Activated CD4-positive, alpha-beta T cell treated with anti-CD3 and anti-CD28 coated beads, Interleukin-10, Interleukin-2, amounts not matched to agents 100 ng/mL and 50 ng/mL, durations not matched to agents 16 hours and 8 hours (primary cell): ENCODE measurements at places on chromosomes 5 and 9.

GRCh38 chr9:18333157-18333556, 140.8 kb upstream of the ADAMTSL1 start:
- DNase-seq: no peak

DNA sequence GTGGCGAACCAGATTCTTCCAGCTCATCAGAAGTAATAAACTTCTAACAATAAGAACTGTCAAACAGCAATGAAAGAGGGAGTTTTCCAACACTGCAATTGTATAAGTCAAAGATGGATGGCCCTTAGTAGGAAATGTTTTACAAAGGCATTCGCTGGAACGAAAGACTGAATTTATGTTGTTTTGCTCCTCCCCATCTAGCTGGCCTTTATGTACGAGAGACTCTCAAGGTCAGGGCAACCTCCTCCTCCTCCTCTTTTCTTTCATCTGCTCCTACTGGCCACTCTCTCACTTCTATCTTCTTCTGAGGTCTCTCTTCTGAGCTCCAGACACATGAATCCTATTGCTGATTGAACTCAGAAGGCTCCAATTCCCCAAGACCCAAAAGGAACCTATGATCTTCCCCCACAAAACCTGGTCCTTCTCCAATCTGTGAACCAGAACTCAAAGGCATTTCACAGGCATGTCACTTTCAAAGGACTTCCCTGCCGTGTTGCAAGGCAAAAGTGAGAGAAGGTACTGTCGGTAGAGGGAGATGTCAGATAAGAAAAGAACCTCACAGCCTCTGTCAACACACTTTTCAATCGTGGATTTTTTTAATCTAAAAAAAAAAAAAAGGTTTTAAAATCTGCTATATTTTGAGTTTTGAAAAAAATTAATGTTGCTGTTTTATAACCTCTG, 28.5 kb upstream of the PUM3 start:
- peak; percentile 13 for DNase-seq

- no peak for DNase-seq
Measured at GRCh38 chr5:97874491-97874890, 691.4 kb upstream of the RIOK2 start.

DNA sequence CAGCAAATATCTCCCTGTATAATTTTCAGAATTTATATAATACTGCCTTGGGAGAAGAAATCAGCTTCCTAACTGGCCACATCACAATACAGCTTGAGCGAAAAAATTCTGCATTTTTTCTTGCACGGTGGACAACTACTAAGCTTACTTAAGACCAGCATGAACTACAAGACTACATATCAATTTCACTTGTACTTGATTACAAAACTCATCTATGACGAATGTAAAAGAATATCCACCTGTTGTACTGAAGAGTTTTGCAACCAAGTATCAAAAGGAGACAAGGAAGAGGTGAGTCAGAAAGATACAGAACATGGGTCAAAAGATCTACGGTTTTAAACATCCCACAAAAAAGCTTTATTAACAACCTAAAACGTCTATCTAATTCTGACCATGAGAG, 279.4 kb downstream of the BNC2 start:
- no peak for DNase-seq

DNA sequence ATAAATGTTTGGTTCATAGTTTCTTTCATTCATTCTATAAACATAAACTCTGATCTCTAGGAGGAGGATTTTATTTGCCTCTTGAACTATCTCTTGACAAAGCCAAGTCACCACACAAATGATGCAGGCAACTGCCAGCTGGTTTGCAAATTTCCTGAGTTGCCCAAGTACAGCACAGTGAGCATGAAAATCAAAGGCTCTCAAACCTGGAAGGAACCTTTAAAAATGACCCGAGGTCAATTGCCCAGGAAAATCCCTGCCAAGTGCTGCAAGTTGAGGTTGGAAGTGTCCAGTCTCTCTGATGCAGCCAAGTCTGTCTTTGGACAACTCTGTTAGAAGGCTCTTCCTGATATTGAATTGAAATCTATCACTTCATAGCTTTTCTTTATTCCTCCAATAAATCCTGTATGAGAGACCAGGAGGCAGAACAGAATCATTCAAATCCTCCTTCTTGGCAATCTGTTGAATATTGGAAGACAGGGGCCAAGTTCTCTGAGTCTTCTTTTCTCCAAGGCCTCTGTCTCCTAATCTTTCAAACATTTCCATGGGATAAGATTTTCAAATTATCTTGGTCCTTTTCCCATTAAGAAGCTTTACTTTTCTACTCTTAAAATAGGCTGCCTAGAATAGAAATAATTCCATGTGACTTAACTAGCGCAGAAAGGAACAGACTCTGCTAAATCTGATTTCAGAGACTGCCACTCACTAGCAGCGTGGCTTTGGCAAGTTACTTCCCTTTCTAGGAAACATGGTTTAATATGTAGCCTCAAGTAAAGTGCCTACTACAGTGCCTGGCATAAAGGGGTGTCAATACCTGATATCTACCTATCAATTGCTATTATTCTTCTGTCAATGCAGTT, 159.2 kb downstream of the SNX18 start:
- DNase-seq: no peak

DNA sequence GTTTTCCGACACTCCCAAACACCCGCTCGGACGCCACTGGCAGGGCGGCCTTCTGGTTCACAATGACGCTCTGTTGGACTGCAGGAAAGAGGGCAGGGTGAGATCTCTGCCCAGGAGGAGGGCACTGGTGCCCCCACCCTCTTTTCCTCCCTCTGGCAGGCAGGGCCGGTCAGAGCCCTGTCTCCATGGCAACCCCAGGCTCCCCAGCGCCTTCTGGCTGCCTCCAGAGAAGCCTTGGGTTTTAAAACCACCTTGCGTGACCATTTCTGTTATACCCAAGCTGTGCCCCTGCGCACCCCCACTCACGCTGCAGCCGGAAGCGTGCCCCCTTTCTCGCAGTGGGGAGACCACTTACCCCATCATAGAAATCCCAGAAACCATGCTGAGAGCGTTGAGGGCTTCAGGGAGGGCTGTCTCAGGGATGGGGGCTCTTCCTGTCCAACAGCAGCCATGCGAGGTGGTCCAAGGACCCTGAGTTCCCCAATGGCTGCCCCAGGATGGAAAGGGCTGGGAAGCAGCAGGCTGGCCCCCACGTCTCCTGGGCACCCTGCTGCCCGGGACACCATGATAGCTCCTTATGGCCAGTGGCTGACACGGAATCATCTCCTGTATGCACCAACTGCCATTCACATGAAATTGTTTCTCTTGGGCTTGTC, 7.3 kb downstream of the C9orf50 start:
- no peak for DNase-seq

DNA sequence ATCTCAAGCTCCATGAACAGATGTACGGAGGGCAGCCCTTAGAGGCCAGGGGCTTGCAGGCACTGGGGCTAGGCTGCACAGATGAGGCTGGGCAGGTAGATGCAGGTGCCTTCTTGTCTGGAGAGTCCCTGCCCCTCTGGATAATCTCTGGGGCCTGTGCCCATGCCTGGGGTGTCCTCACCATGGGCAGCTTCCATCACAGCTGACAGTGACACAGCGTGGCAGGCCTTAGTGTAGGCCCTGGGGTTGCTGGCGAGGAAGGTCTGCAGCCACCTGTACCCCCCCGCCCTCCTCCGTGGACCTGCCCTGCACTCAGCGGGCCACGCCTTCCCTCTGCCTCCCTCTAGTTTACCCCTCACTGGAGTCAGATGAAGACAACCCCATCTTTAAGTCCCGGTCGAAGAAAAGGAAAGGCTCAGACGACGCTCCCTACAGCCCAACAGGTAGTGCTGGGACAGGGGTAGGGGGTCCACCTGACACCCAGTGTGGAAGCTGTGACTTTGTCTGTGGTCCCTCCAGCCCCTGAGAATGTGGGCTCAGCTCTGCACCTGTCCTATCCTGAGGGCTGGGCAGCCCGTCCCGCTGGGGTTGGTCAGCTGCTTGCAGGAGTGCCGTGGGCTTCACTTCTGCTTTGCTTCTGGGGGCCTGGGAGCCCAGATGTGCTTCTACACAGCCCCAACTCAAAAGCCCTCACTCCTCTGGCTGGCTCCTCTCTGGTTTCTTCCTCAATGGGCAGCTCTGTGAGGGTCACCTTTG, 98.4 kb downstream of the PHF2 start:
- DNase-seq: no peak
